ENCODE measurements at places on chromosomes 16 and 17.

GRCh38 chr17:38577244-38577643 is 28.5 kb downstream of the SRCIN1 start:
- DNase-seq, result no peak

GRCh38 chr16:85254921-85255320 is 142.6 kb upstream of the CIBAR2 start:
- no peak for DNase-seq

DNA sequence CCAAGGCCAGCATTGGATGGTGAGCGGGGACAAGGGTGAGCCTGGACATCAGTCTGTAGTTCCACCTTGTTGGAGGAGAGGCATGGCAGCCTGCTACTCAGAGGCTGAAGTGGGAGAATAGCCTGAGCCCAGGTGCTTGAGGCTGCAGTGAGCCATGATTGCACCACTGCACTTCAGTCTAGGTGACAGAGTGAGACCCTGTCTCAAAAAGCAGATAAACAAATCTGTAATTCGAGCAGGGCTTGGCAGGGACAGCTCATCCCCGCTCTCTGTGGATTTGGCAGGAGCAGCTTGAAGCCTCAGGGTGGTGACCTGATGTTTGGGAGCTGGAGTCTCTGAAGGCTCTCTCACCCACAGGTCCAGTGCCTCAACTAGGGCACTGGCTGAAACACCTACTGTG is 38.6 kb upstream of the ZCCHC14 start:
- no peak for DNase-seq

- DNase-seq, result no peak
Measured at GRCh38 chr17:6923385-6923784, 72.5 kb upstream of the ALOX12 start.

DNA sequence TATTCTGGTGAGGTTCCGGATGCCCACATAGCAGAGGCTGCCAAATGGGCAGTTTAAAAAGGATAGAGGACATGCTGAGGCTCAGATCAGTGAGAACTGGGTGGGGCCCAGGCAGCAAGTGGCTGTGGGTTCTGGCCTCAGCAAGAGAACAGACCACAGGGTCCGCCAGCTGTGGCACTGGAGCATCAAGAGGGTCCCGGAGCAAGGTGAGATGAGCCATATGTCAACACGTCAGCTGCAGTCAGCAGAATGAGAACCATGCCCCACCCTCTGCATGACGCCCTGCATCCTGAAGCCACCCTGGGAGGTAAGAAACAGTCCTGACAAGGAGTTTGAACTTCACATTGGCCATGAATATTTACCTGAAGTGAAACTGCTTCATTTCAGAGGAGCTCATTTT is 20.1 kb upstream of the CCL5 start:
- DNase-seq, result no peak

- peak; percentile 2 for DNase-seq
Measured at GRCh38 chr17:58318627-58319172, 9.9 kb downstream of the TSPOAP1 start.

DNA sequence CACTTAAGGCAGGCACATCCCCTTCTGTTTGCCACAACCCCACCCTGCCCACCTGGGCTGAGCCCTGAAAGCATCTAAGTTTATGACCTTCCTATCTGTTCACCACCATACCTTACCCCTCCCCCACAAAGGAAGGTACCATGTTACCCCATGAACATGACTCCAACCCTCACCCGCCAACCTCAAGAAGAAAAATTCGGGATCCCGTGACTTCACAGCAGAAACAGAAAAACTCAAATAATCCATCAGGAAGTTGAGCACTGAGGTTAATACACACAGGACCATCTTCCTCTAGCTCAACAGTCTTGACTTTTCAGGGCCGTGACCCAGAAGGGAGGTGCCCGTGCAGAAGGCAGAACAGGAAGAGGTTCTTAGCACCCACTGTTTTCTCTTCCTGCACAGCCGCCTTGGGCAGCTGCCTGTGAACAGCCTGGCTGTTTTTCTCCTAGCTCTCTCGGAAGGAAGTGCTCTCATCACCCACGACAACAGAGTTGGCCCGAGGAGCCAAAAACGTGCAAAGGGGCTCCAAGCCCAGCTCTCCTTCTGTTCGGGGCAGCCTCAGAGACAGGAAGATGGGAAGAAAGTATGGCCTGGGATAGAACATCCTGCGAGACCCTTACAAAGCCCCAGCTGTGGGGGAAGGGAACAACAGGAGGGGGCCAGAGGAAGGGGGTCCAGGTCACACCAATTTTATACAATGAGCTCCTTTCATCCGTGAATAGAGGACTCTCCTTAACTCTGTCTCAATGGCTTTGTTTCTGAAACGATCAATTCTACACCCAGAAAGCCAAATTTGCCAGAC is 101.1 kb downstream of the XYLT1 start:
- DNase-seq, result peak; percentile 64

- no peak for DNase-seq
Measured at GRCh38 chr16:21997697-21998480, 3.0 kb downstream of the PDZD9 start.

- no peak for DNase-seq
Measured at GRCh38 chr17:69503711-69504110, 89.2 kb downstream of the MAP2K6 start.
